ENCODE measurements at places on chromosomes 2 and 18. TPM values are rescaled to one million over a fixed set of nuclear protein-coding genes. Genes with fewer than 3 reads are reported as not detected.
A peak's percentile ranks its signal among the peaks of the same experiment; 100 is the strongest.

DNA sequence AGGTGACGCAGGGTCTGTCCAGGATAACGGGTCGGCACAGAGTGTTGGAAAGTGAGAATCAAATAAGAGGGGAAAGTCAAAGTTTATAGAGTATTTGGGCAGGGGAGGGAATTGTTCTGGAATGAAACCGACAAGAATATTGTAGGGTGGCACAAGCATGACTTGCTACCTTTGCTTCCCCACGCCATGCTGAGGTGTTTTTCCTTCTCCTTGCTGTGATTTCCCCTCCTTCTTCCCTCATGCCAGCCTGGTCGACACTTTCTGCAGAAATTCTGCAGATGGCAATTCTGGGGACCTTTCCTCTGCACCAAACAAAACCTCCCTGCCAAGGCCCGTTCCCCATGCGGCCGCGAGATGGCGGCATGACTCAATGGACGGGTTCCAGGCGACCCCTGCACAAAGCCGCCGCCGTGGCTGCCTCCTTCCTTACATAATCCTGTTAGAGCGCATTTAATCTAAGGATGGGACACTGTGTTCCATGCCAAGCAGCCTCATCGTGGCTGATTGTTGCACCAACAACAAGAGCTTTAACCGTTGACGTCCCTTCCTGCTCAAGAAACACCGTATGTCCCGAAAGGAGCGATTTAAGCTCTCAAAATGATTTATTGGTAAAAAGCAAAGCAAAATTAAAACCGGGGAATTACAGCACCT is at the start of gene MRO:
Gene MRO (minus strand): TSS at position 289 of the 651 bp plus-strand sequence. CDS start 10,616 bp downstream, outside the sequence.
- DNase-seq = peak; percentile 28

- DNase-seq = no peak
Observed at GRCh38 chr2:222481941-222482340, 57.6 kb downstream of the SGPP2 start.

DNA sequence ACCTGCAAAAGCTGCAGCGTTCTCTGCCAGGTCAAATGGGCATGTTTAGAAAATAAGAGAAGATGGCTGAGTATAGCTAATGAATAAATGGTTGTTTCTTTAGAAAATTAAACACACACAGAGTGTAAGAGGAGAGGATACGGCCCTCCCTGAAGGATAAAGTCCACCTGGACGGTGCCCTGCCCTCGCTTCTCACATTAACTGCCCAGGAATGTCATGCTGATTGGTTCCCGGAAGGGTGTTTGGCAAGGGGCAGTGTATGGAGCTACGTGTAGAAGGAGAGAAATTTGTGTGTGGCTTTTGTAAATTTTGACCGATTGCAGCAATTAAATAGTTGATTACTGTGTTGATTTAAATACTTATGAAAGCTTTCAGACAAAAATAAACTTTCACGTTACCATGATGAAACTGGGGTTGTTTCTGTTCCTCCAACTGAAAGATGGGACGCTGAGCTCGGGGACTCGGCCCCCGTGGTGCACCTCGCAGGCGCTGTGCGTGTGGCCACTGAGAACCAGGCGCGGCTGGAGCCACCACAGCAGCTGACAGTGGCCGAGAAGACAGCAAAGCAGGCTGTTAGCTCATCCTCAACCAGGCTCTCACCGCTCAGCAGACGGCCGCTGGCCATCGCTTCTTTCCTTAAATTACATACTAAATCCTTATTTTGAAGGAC is 22.7 kb downstream of the MPPE1 start:
- no peak for DNase-seq

DNA sequence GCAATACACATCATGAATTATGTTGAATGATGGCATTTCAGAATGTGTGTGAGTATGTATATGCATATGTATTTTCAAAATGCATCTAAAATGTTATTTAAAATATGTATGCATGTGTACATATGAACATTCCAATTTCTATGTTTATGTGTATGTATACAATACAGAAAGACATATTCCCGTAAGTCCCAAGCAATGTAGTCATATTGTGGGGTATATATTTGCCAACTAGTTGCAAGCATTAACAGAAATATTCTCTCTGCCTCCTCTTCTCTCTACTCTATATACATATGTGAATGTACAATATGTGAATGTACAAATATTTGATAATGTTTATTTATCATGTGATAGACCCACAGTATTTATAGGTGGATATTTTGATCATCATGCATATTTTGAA is 345.8 kb upstream of the ZEB2 start:
- no peak for DNase-seq

The CD8B gene
- 3.5 TPM for total RNA-seq

The UBE2E3 gene
- 49.7 TPM for total RNA-seq

The MYCN gene
- total RNA-seq = 0.81 TPM

The ATP9B gene
- total RNA-seq = 72.9 TPM

All from thoracic aorta (tissue), 2 donors.